ENCODE measurements at places on chromosomes 7 and 10. TPM values are rescaled to one million over a fixed set of nuclear protein-coding genes. Genes with fewer than 3 reads are reported as not detected.

- no peak for DNase-seq
These were observed 52.7 kb upstream of the BTRC start for GRCh38 chr10:101301111-101301731.

IFIT5 gene
- total RNA-seq, result 11.5 TPM

PRKG1 gene
- 35.6 TPM for total RNA-seq

- no peak for DNase-seq
These were observed 274.4 kb downstream of the HTR7 start for GRCh38 chr10:90583416-90583815.

DNA sequence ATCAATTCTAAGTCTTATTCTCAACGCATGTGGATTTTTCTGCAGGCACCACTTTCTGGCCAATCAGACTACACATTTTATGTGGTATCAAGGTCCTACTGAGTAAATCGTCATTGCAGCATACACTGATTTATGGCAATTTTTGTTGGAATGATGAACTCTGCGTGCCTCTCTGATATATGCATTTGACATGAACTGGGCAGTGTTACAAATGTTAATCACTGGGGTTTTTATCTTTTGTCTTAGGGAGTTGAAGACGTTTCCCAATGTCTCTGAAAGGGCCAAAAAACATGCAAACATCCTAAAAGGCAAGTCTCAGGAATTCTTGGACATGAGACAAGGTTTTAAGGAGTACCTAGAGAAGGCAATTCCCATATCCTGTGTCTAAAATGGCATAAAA is 809.5 kb upstream of the CELF2 start:
- DNase-seq, result no peak

CPXM2 gene
- total RNA-seq, result 11.2 TPM

GRCh38 chr10:36362257-36362656 is 720.2 kb upstream of the FZD8 start:
- DNase-seq, result no peak

- DNase-seq, result no peak
These were observed 95.5 kb downstream of the OAT start for GRCh38 chr10:124323111-124323725.

GRCh38 chr10:24457661-24458318 is 248.9 kb downstream of the KIAA1217 start:
- DNase-seq, result no peak

DNA sequence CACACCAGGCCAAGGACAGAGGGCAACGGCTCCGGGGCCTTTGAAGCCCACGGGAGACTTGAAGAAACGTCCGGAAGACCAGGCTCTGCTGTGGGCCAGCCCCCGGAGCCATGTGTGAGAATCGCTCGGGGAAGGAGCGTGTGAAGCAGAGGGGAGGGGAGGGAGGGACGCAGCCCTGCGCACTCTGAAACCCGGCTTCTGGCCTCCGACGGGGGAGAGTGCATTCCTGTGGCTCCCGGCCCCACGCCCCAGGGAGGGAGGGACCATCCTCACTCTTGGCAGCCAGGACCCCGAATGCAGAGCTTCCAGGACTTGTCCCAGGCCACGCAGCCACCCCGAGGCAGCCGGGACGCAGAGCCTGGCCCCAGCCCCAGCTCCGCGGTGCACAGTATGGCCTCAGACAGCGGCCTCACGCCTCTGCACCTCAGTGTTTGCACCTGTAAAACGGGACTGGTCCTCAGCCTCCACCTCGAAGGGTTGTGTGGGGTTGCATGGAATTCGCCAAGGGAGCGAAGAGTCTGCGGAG is 67.4 kb downstream of the PDGFA start:
- DNase-seq, result no peak

DNA sequence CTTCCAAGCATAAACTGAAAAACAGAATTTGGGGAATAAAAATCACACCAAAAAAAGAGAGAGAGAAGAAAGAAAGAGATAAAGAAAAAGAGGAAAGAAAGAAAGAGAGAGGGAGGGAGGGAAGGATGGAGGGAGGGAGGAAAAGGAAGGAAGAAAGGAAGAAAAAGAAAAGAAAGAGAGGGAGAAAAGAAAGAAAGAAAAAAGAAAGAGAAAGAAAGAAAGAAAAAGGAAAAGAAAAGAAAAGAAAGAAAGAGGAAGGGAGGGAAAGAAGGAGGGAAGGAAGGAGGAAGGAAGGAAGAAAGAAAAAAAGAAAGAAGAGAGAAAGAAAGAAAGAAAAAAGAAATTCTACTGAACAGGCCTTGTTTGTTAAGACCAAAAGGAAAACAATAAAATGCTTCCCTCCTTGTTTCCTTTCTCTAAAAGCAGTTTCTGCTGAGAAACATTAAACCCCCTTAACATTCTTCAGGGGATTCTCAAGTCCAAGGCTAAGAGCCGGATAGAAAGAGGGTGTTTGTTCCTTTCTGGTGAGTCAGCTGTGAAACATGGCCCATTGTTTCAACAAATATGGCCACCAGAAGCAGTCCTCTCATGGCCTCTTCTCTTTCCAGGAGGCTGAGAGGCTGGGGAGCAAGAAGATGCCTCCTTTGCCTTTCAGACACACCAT is 46.9 kb upstream of the GPAM start:
- no peak for DNase-seq

DNA sequence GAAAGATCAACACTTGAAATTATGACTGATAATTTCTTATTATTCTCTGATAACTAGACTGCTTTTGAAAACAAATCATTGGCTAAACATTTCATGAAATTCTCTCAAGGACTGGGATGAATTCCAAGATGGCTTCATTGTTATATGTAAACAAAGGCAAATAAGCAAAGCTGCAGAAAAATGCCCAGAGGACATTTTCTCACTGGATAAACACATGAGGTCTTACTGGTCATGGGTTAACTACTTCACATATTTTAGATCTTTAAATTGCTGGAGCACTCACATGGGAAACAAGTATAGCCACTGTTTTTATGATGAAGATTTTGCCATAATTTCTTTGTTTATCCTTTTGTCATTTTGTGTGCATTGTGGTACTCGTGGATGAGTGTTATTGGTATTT is 239.1 kb downstream of the PHF14 start:
- DNase-seq, result no peak
